ENCODE measurements at places on chromosomes 7 and 10. TPM values are rescaled to one million over a fixed set of nuclear protein-coding genes. Genes with fewer than 3 reads are reported as not detected.

DNA sequence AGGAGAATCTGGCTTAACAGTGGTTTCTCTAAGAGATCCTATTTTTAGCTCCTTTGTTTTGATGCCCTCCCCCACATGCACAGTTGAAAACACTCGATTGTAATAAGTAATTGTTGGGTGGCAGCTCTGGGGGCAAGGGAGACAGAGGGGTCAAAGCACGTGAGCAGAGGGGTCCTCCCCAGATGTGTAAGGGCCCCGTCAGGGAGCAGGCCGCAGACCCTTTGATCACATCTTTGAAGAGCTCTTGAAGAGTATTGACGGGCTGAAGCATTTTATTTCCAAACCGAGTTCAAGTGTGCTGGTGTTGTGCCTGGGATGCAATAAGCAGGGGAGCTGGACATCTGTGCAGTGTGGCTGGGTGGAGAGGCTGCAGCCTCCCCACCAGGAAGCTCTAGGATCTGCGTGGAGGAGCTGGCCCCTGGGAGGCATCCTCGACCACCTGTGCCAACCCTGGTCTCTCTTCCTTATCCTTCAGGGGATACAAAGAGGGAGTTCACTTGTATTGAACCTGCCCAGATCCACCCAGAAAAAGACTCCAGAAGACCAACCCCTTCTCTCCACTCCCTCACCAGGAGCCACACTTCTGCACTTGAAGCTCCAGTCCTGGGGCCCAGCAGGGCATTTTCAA lies 473.0 kb upstream of the MGMT start:
- H3K4me3 ChIP-seq = no peak overlapping the region
- H3K4me1 ChIP-seq = no peaks in the 10 kb centered on the region
- no peak overlapping the region for H3K27ac ChIP-seq
- no peak for DNase-seq
- no peaks in the 10 kb centered on the region for H3K36me3 ChIP-seq

PRTFDC1 gene
- 2.9 TPM for total RNA-seq

SEMA3E gene
- not detected for total RNA-seq

GRCh38 chr7:33909755-33910154 lies 4.4 kb downstream of the BMPER start:
- no peak overlapping the region for H3K27ac ChIP-seq
- no peak overlapping the region for H3K4me3 ChIP-seq
- H3K27me3 ChIP-seq = peaks cover 28% of the 10 kb centered on the region

DNA sequence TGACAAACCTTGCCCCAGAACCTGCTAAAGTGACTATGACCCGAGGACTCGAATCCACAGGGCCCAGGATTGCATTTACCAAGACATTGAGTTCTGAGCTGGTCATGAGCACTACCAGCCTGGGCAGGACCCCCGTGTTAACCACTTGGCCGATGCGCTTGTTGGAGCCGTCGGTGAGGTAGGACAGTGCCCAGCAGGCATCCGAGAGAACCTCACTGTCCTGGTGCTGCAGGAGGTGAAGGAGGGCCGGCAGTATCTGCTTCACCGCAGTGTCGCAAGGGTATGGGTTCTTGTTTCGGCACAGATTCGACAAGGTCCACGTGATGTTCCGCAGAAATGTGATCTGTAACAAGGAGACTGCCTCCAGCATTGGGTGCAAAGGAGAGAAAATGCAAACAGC lies 19.7 kb downstream of the KPNA7 start:
- no peak overlapping the region for H3K4me3 ChIP-seq
- DNase-seq = no peak
- H3K36me3 ChIP-seq = no peaks in the 10 kb centered on the region
- no peak overlapping the region for H3K27ac ChIP-seq
- H3K4me1 ChIP-seq = no peaks in the 10 kb centered on the region
- no peaks in the 10 kb centered on the region for H3K27me3 ChIP-seq

HABP2 gene
- not detected for total RNA-seq

DNA sequence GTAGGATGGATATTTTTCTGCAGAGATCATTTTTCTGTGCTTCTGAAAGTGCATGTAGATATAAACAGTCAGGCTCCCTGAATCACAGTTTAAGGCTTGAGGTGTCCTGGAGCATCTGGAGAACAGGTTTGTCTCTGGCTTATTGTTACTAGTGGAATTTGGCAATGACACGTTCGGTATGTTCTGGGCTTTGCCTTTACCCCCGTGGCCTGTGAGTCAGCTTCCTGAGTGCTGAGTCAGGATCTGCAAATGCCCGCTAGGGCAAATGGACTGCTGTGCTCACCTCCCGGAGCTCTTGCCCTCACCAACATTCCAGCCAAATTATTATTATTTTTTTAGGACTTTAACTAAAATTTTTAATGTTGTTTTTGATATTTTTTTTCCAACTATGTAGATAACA lies 192.5 kb upstream of the PRSS1 start:
- no peaks in the 10 kb centered on the region for H3K36me3 ChIP-seq
- no peak for DNase-seq
- H3K4me1 ChIP-seq = peaks cover 15% of the 10 kb centered on the region
- H3K27me3 ChIP-seq = peaks cover 11% of the 10 kb centered on the region
- H3K27ac ChIP-seq = no peak overlapping the region
- H3K4me3 ChIP-seq = no peak overlapping the region

SPDYE11 gene
- total RNA-seq = not detected

DNA sequence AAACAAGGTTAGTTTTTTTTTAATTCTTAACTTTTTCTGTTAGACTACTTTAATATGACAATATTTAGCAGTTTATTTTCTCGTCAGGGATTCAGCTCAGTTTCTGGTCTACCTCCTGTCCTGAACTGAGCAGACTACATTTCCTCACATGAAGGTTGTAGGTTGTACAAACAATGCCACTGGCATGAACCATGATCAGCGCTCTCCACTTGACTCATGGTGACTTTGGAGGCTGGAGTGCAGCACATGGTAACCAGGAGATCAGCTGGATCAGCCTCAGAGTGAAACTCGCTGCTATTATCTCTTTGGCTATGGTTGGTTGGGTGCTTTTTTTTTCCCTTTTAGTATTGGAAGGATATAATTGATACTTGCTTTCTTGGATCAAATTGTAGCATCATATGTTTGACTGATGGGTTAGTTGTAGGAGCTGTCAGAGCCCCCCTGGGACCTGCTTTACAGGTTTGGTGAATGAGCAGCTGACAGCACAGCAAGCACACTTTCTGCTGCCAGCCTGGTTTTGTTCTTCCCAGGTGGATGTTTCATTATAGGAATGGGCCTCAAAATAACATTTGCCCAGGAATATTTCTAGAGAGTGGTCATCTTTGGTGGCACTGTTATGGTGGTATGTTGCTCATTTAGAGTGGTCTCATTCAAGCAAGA lies 556.4 kb downstream of the AUTS2 start:
- no peaks in the 10 kb centered on the region for H3K36me3 ChIP-seq
- no peaks in the 10 kb centered on the region for H3K4me1 ChIP-seq
- H3K27me3 ChIP-seq = peaks cover 6% of the 10 kb centered on the region
- H3K4me3 ChIP-seq = no peak overlapping the region
- DNase-seq = no peak

GRCh38 chr7:95317546-95317945 lies 6.8 kb downstream of the PON1 start:
- no peak for DNase-seq
- H3K27me3 ChIP-seq = no peaks in the 10 kb centered on the region
- no peak overlapping the region for H3K4me3 ChIP-seq
- H3K36me3 ChIP-seq = no peaks in the 10 kb centered on the region
- H3K4me1 ChIP-seq = no peaks in the 10 kb centered on the region

DNA sequence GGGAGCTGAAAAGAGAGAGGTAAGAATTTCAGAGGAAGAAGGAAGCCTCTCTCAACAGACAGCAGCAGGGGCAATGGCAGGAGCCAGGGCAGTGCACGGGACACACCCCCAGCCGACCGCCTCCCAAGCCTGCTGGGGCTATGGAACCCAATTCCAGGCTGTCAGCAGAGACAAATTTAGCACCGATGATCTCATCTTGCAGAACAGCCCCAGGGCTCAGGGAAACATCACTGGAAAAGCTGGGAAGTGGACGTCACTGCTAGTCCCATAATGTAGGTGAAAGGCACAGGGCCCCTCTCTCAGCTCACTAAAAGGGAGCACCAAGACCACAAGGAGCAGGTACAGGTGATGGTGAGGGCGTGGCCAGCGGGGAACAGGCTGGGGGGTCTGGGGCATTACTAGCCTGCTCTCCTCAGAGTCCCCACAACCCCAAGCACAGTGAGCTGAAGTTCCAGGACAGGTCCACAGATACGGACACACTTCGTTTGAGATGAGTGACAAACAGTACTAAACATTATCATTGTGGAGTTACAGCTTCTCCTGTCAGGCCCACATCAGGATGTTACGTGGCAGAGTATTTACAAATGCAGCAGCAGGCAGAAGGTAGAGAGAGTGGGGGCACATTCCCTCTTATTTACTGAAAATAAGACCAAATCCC lies 103.7 kb downstream of the PLXNA4 start:
- H3K27me3 ChIP-seq = peaks cover 17% of the 10 kb centered on the region
- peaks cover 68% of the 10 kb centered on the region for H3K4me1 ChIP-seq
- no peak for DNase-seq

CABCOCO1 gene
- not detected for total RNA-seq

DNA sequence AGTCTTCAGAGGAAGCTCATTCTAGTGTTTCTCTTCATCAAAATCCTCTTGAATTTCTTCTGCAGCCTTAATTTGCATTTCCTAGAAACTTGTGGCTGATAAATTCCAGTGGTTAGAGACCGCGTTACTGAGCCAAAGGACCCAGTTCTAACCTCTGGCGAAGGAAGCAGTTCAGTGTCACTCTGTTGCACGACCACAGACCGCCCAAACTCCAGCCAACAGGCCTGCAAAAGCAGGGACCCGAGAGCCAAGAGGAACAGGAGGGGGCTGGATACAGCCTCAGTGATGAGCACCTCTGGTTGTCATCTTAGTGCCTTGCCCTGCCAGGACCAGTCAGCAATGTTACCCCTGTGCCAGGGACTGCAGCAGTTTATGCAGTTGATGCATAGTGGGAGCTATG lies 70.0 kb downstream of the AFAP1L2 start:
- H3K4me3 ChIP-seq = no peak overlapping the region
- no peaks in the 10 kb centered on the region for H3K27me3 ChIP-seq
- H3K4me1 ChIP-seq = peaks cover 40% of the 10 kb centered on the region
- no peak for DNase-seq
